ENCODE measurements at places on chromosomes 16 and 17.
A peak's percentile ranks its signal among the peaks of the same experiment; 100 is the strongest.

DNA sequence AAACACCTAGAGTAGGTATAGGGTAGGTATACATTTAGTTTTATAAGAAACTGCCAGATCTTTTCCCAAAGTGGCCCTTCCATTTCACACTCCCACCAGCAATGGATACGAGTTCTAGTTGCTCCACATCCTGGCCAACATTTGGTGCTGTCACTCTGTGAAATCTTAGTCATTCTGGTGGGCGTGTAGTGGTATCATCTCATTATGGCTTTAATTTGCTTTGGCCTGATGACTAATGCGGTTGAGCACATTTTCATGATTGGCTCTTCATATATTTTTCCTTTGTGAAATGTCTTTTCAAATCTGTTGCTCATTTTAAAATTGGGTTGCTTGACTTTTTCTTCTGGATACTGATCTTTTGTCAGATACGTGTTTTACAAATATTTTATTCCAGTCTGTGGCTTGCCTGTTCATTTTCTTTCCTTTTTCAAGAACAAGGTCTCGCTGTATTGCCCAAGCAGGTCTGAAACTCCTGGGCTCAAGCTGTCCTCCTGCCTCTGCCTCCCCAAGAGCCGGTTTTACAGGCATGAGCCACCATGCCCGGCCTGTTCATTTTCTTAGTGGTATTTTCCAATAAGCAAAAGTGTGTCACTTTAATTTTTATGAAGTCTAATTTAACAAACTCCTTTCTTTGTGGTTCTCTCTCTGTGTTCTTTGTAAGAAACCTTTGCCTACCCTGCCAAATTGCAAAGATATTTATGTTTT, 192.4 kb downstream of the SEC14L1 start:
- no peak for DNase-seq

DNA sequence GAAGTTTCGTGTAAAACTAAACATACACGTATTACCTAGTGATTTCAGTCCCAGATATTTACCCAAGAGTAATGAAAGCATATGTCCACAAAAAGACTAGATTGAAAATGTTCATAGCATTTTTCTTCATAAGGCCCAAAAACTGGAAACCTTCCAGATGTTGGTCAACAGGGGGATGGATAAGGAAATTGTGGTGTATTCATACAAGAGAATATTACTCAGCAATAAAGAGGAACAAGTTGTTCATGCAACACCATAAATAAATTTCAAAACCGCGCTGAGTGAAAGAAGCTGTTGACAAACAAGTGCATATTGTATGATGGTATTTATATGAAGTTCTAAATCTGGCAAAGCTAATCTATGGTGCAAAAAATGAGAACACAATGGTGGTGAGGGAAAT, 54.1 kb upstream of the NFAT5 start:
- no peak for DNase-seq

GRCh38 chr16:50688867-50689266, 4.5 kb upstream of the NOD2 start:
- no peak for DNase-seq

DNA sequence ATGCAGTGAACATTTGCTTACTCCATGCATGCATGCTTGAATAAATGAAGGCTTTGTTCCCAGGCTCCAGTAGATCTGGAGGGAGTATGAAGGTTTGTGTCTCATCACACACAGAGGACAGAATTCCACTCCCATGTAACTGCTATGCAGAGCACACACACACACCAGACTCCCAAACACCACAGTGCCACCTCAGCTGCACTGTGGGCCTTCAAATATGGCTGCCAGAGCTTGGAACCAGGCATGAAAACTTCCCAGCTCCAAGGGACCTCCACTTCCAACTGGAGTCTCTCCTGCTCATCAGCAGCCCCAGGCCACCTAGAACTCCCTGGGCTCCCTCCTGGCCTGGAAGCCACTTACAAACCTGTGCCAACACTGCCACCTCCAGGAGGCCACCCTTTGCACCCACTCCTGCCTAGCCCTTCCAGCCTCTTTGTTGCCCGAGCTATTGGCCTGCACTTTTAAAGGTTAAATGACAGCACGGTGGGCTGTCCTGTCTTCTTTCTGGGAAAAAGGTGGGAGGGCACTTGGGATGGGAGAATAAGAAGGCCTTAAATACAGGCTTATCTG, 151.2 kb downstream of the ZNF423 start:
- no peak for DNase-seq

- no peak for DNase-seq
These were observed 80.5 kb downstream of the MYH13 start for GRCh38 chr17:10292057-10292937.

DNA sequence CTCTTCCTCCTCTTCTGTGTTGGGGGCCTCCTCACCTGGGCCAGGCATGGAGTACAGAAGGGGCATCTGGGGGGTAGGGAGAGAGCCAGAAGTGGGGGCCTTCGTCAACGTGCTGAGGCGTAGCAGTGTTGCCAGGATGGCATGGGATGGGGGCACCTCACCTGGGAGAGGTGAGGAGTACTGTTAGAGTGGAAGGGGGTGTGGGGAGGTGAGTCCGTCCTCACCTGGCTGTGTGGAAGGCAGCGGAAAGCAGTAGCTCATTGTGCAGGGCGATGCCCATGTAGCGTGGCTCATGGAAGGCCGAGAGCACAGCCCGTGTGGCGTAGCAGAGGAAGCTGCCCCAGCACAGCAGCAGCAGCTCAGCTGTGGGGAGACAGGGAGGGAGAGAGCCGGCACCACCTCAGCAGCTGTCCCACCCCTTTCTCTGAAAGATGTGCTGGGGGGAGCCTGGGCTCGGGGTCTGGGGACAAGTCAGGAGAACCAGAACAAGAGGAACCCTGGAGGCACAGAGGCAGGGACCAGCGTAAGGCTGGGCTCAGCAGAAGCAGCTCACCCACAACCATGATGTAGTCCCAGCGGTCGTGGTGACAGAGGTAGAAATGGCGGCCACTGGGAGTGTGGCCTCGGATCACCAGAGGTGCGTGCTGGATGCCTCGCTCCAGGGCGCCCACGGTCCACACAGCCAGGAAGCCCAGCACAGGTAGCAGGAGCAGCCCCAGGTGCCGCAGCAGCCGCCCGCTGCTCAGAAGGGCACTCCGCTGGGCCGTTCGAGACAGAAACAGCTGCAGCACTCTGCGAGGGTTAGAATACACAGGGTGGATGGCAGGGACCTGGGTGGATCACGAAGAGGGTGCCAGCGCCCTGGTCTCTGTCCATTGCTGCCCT, 9.0 kb downstream of the GPR179 start:
- no peak for DNase-seq

- no peak for DNase-seq
These were observed 144.9 kb downstream of the PARN start for GRCh38 chr16:14485121-14485551.

DNA sequence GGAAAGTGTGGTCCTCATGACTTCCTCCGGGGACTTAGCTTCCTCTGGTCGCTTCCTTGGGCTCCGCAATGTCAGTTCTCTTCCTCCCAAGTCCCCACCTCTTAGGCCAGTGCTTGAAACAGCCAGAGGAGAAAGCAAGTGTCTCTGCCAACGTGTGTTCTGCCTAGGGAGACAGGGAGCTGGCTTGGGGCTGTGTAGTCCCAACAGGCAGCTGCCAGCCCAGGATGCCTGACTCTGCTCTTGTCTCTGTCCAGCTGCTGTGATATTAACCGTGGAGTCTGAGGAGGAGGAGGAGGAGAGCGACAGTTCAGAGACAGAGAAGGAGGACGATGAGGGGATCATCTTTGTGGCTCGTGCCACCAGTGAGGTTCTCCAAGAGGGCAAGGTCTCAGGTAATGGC, 13.5 kb upstream of the PLEKHG4 start:
- no peak for DNase-seq

GRCh38 chr17:15233022-15233805, 31.9 kb downstream of the PMP22 start:
- DNase-seq = no peak

GRCh38 chr16:9603316-9603715, 511.9 kb downstream of the HAPSTR1 start:
- DNase-seq = no peak

GRCh38 chr16:7031031-7031430, 301.6 kb upstream of the RBFOX1 start:
- no peak for DNase-seq

DNA sequence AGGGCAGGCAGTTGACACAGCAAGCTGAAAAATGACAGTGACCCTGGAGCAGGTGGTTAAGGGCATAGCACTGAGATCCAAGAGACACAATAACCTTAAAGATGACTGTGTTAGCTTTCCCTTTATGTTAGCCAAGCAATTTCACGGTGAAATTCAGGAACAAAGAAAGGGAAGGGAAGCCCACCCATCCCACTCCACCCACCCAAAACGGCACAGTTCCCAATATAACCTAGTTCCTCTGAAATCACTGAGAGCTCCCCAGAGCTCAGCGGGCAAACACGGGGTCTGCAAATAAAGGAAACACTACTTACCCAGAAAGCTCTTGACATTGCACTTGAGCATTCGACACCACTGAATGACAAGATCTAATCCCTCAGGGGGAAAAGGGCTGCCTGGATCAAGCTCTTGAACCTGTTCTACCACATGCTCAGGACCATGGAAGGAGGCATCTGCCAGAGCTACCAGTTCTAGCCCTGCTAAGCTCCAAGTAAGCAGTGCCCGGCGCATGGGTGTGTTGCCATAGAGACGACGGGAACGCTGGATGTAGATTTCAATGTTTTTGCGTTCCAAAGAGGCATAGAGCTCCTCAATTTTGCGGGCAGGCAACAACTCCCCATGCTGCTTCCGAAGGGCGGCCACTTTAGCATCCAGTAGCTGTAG, 10.6 kb downstream of the BLTP2 start:
- no peak for DNase-seq

GRCh38 chr17:34163646-34164045, 91.4 kb upstream of the CCL2 start:
- peak; percentile 4 for DNase-seq

DNA sequence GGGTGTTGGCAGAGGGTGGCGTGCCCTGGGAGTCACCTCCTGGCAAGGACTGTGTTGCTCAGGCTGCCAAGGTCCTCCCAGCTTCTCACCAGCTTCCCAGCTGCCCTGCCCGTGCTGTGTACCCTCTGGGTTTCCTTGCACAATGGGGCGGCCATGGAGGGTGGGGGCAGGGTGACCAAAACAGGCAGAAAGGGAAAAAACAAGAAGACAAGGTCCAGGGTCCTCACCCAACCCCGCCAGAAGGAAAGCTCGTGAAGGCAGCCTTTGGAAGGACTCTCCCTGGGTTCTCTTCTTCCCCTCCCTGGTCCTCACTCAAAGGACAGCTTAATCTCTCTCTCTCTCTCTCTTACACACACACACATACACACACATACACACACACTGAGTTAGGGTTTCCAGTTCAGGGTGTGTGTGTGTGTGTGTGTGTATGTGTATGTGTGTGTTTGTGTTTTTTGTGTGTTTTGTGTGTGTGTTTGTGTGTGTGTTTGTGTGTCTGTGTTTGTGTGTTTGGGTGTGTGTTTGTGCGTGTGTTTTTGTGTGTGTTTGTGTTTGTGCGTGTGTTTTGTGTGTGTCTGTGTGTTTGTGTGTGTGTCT, 2.0 kb downstream of the SLC13A5 start:
- DNase-seq = no peak

DNA sequence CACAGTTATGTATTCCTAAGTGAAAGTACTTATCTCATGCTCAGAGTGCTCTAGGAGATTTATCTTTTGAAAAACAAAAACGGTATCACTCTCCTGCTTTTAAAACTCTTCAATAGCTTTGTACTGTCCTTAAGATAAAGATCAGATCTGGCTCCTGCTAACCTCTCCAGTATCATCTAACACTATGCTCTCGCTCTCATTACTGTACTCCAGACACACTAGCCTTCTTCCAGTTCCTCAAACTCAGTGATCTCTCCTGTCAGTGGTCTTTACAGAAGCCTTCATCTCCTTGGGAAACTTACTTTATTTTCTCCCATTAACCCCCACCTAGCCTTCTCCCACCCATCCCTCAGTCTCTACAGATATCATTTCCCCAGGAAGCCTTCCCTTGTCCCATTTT, 10.1 kb downstream of the ULK2 start:
- DNase-seq = no peak

GRCh38 chr16:11914210-11915113, 1.3 kb downstream of the GSPT1 start:
- peak; percentile 54 for DNase-seq

DNA sequence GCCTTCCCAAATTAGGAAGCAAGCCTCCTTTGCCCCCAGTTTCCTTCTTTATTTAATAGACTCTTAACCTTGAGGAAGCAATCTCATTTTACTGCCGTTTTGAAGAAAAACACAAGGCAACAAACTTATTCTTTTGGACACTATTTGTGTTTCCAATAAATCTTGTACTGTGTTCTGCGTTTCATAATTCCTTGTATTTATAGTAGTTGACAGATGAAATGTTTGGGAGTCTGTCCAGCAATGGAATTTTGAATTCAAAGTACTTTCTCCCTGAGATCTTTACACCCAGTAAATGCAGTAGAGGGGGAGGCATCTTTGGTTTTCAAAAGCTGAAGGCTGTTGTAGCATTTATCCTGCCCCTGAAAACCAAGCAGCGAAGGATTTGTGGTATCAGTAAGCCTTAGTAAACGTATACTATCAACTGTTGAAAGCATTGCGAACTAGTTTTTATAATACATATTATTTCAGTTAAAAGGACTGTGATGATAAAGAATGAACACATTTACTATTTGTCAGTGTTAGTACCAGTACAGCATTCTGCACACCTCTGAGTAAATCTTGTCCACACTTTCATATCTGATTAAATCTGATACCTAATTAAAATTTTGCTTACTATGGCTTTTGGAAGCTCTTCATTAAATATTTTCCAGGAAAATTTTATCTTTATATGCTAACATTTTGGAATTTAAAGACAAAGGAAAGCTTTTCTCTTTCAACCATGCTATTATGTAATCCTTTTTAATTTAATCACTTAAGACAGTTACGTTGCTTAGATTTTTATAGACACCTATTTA, 83.1 kb downstream of the TNRC6C start:
- no peak for DNase-seq

DNA sequence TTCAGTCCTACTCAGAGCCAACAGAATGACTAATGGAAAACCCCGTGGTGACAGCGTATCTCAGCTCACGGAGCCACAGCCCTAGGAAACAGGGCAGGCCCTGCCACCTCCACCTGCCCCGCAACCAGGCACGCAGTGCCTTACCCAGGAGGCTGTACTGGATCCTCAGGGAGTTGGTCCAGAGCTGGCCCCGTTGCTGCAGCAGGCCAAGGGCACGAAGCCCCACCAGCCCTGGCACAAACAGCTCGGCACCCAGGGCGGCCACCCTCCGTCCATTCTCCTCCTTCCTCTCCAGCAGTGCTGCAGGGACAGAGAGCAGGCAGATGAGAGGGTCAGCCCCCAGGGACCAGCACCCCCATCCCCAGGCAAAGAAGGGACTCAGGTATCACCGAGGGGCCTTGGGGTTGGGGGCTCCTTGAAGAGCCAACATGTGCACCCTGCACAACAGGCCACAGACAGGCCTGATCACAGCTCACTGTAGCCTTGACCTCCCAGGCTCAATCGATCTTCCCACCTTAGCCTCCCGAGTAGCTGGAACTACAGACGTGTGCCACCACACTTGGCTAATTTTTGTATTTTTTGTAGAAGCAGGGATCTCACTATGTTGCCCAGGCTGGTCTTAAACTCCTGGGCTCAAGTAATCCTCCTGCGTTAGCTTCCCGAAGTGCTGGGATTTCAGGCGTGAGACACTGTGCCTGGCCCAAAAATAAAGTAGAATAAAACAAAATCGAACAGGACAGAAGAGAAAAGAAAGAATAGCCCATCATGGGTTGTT, 115.7 kb downstream of the RMI2 start:
- no peak for DNase-seq
